ENCODE measurements at places on chromosomes 2 and 18.

GRCh38 chr2:174535757-174536703 is 49.2 kb upstream of the GPR155 start:
- no peak for DNase-seq

GRCh38 chr18:78875016-78875777 is 104.4 kb upstream of the SALL3 start:
- peak; percentile 15 for DNase-seq

- DNase-seq, result no peak
Observed at GRCh38 chr2:170113168-170113894, 64.6 kb upstream of the MYO3B start.

DNA sequence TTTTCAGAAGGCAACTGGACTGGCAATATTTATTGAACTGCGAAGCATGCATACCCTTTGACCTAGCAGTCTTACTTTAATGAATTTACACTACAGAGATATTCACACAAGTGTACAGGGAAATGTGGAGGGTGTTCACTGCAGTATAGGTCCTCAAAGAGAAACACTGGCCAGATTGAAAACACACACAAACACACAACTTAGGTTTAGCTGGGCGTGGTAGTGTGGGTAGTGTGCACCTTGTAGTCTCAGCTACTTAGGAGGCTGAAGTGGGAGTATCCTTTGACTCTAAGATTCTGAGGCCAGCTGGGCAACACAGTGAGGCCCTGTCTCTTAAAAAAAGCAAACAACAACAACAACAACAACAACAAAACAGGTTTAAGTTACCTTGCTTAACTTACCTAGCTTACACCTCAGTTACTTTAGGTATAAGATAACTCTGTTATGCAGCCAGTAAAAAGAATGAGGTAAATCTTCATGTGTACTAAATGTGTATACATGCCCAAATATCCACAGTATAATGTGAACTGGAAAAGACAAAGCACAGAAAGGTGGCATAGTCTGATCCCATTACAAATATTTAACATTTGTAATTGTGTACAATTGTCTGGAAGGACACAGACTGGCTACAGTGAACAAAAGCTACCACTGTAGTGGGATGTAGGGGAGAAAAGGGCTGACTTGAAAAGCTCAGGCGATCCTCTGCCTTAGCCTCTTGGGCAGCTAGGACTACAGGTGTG is 105.9 kb upstream of the FZD5 start:
- DNase-seq, result no peak

DNA sequence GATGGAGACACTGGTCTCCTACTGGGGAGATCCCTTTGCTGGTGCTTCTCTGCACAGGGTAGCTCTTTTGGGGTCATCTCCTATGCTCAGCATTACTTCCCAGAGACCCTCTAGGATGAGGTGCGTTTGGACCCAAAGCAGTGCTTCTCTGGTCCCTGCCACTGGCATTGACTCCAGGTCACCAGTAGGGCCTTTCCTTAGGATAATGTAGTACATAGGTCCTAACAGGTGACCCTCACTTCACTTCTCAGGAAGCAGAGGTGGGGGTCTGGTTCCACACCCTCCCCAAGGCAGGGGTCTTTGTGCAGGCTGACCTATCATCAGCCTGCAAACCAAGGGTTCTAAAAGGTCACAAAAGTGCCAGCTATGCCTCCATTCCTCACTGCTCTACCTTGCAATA is 145.8 kb upstream of the HS6ST1 start:
- no peak for DNase-seq

- DNase-seq, result no peak
Observed at GRCh38 chr2:179277429-179278196, 13.0 kb upstream of the SESTD1 start.

DNA sequence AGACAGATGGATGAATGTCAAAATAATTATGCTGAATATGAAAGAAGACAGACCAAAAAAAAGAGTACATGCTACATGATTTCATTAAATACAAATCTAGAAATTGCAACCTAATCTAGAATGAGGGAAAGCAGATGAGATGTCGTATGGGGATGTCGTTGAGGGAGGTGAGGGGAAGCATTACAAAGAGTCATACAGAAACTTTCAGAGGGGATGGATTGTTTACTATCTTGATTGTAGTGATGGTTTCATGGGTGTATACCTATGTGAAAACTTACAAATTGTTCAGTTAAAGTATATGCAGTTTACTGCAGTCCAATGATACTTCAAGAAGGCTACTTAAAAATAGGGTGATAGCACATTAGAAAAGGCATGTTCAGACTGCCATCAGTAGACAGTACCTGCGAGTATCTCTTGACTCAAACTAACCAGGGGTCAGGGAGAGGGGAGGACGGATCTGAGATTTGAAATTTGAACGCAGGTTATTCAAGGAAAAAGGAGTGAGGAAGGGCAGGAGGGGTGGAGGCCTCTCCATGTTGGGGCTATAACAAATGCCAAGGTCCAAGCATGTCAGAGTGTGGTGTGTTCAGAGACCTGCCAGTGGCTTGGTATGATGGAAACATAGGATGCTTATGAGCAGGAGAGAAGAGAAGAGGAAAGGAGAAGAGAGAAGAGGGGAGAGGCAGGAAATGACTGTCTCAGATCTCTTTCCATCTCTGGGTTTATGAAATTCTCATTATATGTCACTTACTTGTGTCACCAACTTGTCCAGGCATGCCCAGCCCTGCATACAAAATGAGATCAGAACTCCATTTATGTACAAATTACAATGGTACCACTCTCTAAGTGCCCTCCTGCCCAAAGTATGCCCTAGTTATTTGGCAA is 257.3 kb upstream of the CXCR4 start:
- no peak for DNase-seq

Measured in activated CD4-positive, alpha-beta T cell treated with anti-CD3 and anti-CD28 coated beads for 24 hours (primary cell).